Mesenteric fat pad (tissue), 1 donor: ENCODE measurements at places on chromosomes 5 and 9. TPM values are rescaled to one million over a fixed set of nuclear protein-coding genes. Genes with fewer than 3 reads are reported as not detected.
A peak's percentile ranks its signal among the peaks of the same experiment; 100 is the strongest.

WHRN gene
- total RNA-seq = 5.5 TPM

PAX5 gene
- 0.06 TPM for total RNA-seq

OR1Q1 gene
- not detected for total RNA-seq

KCNV2 gene
- total RNA-seq = not detected

GRCh38 chr5:142427015-142427364 is 102.2 kb upstream of the SPRY4 start:
- DNase-seq = peak; percentile 37

DNA sequence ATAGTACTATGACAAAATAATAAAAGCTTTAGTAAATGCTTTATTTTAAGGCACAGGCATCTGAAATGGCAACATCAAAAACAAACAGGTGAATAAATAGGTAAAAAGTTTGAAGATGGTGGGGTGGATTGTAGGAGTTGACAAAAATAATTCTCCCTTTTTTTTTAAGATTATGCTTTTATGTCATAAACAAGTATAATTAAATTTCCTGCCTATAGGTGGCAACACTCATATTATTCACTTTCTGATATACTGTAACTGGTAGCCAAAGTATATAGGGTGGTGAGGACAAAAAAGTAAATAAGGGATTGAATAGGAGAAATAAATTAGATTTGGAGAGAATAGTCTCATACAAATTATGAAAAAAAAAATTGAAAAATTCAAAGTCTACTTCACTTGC is 120.0 kb upstream of the ACOT12 start:
- DNase-seq = no peak

DNA sequence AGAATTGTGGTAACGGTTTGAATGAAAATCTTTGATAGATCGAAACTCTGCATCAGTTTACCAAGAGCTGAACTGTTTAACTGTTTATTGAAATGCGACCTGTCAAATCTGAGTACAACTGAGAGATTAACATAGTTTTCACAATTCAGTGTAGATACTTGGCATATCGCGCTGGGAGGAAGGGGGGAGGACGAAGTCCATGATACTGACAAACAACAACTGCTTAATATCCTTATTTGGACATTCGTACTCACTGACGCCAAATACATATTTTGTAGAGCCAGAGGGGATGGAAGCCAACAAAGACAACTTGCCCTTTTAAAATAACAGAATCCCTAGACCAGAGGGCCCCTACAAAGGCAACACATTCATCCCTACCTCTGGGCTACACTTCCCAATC is 93.2 kb downstream of the GLIS3 start:
- no peak for DNase-seq

- DNase-seq = no peak
Measured at GRCh38 chr5:60540856-60541805, 158.8 kb downstream of the DEPDC1B start.
